ENCODE measurements at places on chromosomes 1 and 21.

GRCh38 chr1:221074332-221074731 is 195.1 kb downstream of the HLX start:
- no peak for DNase-seq

GRCh38 chr1:216626394-216627067 is 96.7 kb downstream of the ESRRG start:
- no peak for DNase-seq

- no peak for DNase-seq
Measured at GRCh38 chr1:85314726-85315125, 38.3 kb upstream of the BCL10 start.

DNA sequence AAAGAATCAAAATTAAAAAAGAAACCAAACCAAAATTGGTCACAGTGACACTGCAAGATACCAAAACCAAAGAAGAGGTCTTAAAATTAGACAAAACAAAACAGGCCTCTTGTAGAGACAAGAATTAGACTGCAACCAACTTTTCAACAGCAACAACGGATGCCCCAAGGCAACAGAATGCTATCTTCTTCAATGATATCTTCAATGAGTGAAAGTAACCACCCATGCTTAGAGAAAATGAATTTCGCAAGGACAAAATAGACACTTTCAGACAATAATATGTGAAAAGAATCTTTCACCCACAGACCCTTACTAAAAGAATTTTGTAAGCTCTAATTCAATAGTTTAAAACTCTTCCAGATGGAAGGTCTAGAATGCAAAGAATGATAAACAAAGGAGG is 41.7 kb downstream of the USP48 start:
- no peak for DNase-seq

- DNase-seq = no peak
Measured at GRCh38 chr1:235817101-235817728, 49.5 kb downstream of the LYST start.
